ENCODE measurements at places on chromosomes 7 and 10.

DNA sequence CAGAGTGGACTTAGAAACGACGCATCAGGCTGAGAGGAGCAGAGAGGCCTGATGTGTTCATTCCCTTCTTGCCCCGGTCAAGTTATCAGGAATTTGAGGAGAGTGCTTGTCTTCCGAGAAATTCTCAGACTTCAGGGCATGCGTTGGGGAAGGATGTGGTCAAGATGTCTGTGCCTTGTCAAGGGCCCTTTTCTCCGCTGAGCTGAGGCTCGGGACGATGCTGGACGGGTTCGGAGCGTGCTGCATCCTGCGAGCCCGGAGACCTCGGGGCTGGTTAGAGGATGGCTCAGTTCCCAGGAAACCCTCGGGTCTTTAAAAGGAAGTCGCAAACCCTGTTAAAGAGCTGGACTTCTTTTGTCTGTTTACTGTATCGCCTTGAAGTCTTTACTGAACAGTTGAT is 325.4 kb downstream of the ADARB2 start:
- no peak for DNase-seq

DNA sequence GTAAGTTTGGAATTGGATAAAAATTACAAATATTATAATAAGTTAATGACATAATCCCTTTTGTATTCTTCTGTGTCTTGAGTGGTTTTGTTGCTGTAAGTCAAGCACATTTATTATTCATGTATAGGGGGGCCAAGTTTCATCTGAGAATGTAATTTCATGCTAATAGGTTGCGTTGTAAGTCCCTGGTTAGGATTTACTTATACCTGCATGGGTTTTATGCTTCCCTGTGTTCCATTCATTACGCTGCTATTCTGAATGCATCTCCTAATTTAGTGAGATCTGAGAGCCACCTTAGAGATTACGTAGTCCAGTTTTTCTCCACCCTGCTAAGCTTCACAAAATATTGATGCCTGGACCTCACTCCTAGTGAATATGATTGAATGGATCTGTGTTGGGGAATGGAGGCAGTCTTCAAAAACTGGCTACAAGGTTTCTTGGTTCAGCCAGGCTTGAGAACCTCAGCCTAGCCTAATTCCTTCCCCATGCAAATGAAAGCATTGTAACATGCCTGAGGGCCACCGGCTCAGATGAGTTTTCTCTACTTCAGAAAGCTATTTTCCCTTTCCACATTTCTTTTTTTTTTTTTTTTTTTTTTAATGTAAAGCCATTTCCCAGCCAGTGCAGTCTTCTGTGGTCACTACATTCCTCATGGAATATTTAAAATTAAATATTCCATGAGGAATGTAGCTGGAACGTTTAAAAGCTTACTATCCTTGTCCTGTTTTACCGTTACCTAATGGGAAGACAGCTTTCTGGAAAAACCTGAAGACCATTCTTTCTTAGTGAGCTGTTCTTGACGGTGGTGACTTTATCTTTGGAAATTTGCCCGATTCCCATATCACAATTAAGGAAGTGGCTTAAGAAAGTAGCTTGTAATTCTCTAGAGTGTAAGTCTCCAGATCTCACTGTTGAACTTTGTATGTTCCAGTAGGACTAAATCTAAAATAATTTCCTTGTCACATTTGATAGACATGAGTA is 16.0 kb downstream of the PAPSS2 start:
- no peak for DNase-seq

DNA sequence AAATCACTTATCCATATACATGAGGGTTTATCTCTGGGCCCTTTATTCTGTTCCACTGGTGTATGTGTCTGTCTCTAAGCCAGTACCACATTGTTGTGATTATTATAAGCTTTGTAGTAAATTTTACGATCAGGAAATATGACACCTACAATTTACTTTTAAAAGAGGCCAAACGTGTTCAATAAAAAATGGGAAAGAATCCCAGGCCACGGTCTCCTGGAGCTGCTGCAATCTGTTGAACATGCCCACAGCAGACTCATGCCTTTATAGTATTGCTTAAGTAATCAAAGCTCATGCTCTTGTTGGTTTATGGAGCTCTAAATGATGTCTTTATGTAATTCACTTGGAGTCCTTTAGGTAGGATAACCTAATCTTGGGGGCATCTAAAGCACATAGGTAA is 273.0 kb downstream of the ZMYND11 start:
- DNase-seq = no peak

DNA sequence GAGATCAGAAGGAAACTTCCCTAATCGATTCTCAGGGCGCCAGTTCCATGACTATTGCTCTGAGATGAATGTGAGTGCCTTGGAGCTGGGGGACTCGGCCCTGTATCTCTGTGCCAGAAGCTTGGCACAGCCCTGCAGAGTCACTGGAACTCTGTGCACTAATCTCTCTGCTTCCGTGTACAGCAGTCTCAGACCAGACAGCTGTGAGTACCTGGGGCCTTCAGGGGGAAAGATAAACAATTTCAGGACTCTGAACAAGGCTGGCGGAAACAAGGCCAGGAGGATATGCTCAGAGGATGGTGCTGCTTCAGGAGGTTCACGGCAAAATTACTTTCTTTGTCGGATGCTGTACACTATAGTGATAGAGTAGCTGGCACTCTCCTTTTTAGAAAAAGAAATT is 131.7 kb upstream of the PRSS58 start:
- DNase-seq = no peak

- no peak for DNase-seq
These were observed 4.1 kb downstream of the EMX2 start for GRCh38 chr10:117546581-117547015.

- no peak for DNase-seq
These were observed 53.2 kb downstream of the PANK1 start for GRCh38 chr10:89591796-89592271.

- DNase-seq = no peak
These were observed 42.0 kb downstream of the FAM13C start for GRCh38 chr10:59320355-59320754.

GRCh38 chr10:114550756-114551635 is 107.1 kb downstream of the ABLIM1 start:
- peak; percentile 9 for DNase-seq

- DNase-seq = no peak
These were observed 7.2 kb downstream of the ZNF862 start for GRCh38 chr7:149845257-149845980.

Measured in NCI-H524 treated with DMSO at 0.1 percent for 48 hours (cell line).